NCI-H1694 (cell line): ENCODE measurements at places on chromosomes 6 and 20.

- DNase-seq: no peak
Measured at GRCh38 chr20:57965441-57965840, 255.6 kb upstream of the PMEPA1 start.

- no peak for DNase-seq
Measured at GRCh38 chr20:7673841-7674240, 266.4 kb downstream of the HAO1 start.

- DNase-seq: no peak
Measured at GRCh38 chr6:4620284-4621151, 155.7 kb upstream of the CDYL start.

DNA sequence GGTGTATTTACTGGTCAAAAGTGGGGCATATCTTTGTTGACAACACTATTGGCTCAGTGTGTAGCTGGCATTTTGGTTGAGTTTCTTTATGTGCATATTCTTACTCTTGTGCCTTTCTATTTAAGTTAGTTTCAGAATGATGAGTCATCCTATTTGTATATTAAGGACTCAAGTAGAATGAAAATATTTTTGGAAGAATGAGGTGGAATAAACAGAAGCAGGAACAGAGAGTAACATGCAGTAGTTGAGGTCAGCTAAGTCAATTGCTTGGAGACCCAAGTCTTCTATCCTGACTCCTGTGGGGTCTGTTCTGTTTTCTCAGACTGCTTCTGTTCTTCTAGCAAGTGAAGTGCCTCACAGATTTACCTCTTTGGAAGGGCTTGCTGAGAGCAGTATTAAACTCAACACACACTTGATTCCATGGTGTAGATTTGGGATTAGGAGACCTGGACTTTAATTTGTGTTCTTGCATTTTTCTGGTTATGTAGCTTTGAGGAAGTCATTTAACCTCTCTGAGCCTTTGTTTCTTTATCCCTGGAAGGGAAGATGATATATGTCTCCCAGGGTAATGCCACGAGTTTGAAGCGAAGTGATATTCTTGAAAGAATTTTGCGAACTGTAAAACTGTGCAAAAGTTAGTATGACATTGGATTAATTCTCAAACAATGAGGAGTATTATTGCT, 324.3 kb downstream of the QKI start:
- DNase-seq: no peak

DNA sequence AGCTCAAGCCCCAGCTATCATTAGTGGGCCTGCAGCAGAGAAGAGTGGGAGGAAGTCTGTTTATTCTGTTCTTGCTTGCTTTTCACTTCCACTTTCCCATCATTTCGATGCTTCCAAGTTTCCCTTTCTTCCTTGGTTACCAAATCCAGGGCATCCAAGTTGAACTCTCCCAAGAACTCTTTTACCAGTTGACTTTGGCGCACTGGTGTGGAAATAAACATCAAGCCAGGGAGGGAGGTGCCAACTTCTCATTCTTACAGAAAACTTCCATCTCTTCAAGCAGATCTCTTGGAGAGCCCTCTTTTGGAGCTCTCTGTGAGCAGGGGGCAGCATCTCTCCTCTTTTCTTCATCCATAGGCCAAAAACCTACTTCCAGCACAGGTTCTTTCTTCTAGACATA, 85.7 kb upstream of the RGS17 start:
- no peak for DNase-seq
